PC-9 (cell line): ENCODE measurements at places on chromosomes 6 and 20. TPM values are rescaled to one million over a fixed set of nuclear protein-coding genes. Genes with fewer than 3 reads are reported as not detected.

GRCh38 chr20:58359441-58359840 is 29.6 kb upstream of the VAPB start:
- no peak for DNase-seq

GRCh38 chr6:97462938-97463598 is 180.1 kb upstream of the MMS22L start:
- no peak for DNase-seq

Gene BPI
- not detected in 2 replicates for total RNA-seq

DNA sequence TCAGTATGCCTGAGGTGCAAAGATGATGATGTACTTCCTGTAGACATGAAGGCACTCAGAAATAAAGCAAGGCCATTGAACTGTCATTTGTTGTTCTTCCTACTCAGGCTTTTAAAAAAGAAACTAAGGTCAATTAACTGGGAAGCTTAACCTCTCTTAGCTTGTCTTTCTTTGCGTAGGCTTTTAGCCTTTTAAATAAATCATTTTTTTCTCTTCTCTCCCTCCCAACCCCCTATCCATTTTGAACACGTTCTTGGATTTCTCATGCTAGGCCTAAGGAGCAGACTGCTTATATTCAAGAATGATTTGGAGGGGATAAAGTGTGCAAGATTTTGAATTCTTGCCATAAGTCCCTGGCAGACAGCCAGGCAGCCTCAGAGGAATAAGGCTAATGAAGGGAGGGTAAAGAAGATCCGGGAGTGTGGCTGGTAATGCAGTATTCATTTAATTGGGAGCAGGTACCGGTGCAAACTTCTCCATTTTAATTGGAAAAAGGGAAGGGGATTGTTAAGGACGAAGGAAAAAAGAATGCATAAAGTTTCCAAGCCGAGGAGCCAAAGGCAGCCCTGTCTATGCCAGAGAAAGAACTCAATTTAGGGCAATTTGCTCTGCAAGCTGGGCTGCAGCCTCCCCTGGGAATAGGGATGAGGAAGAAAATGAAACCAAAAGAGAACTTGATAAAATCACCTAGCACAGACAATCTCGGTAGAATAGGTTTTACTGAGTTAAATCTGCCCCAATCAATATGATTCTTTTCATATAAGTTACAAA is 343.8 kb upstream of the MMS22L start:
- no peak for DNase-seq

GRCh38 chr20:40720826-40721225 is 31.8 kb upstream of the MAFB start:
- no peak for DNase-seq

Gene SGK2
- 3.1 and 3.7 TPM in 2 replicates for total RNA-seq
